ENCODE measurements at places on chromosomes 1 and 21. TPM values are rescaled to one million over a fixed set of nuclear protein-coding genes. Genes with fewer than 3 reads are reported as not detected.
A peak's percentile ranks its signal among the peaks of the same experiment; 100 is the strongest.

Gene IGSF21
- total RNA-seq = not detected

GRCh38 chr1:152003846-152004442 is 10.3 kb upstream of the S100A10 start:
- no peaks in the 10 kb centered on the region for H3K4me1 ChIP-seq
- H3K4me3 ChIP-seq = no peak overlapping the region
- peaks cover 28% of the 10 kb centered on the region for H3K27me3 ChIP-seq
- H3K27ac ChIP-seq = no peak overlapping the region
- no peak for DNase-seq

Gene SLC5A9
- not detected for total RNA-seq

Gene SPRR2F
- total RNA-seq = not detected

Gene ERG
- total RNA-seq = not detected

- no peak for DNase-seq
- no peak overlapping the region for H3K27ac ChIP-seq
- H3K4me1 ChIP-seq = no peaks in the 10 kb centered on the region
These were observed 9.9 kb upstream of the DYRK1A start for GRCh38 chr21:37356706-37357105.

DNA sequence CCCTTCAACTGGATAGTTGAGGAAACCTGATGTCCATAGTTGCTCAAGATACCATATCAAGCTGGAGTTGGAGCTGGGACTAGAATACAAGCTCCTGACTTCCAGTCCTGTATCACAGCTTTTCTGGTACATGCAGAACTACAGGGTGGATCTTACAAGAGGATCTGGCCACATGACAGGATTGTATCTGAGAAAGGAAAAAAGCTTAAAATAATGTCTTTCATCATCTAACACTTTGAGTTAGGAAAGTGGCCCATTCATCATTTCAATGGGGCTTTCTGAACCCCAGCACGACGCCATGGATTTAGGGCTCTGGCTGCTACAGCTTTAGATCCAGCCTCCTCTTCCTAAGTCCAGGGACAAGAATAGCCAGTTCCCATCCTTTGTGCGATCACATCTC is 46.9 kb downstream of the RASSF5 start:
- peak overlapping the region; percentile 46 for H3K27ac ChIP-seq
- no peak for DNase-seq
- no peaks in the 10 kb centered on the region for H3K27me3 ChIP-seq

Gene SFN
- 0.22 TPM for total RNA-seq

DNA sequence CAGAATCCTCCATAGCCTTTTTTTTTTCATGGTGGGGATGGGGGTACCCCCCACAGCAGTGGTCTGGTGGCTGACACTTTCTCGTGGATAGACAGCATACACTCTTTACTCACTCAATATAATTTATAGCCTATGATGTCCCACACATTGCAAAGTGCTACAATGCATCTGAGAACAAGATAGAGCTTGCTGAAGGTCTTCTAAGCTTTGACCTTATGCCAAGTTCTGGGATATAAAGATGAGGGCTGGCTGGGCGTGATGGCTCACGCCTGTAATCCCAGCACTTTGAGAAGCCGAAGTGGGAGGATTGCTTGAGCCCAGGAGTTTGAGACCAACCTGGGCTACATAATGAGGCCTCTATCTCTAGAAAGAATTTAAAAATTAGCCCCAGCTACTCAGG is 78.0 kb downstream of the MPZL1 start:
- no peak overlapping the region for H3K4me3 ChIP-seq
- no peak overlapping the region for H3K27ac ChIP-seq
- no peak for DNase-seq
- H3K36me3 ChIP-seq = no peaks in the 10 kb centered on the region
- no peaks in the 10 kb centered on the region for H3K27me3 ChIP-seq
- H3K4me1 ChIP-seq = peaks cover 14% of the 10 kb centered on the region

DNA sequence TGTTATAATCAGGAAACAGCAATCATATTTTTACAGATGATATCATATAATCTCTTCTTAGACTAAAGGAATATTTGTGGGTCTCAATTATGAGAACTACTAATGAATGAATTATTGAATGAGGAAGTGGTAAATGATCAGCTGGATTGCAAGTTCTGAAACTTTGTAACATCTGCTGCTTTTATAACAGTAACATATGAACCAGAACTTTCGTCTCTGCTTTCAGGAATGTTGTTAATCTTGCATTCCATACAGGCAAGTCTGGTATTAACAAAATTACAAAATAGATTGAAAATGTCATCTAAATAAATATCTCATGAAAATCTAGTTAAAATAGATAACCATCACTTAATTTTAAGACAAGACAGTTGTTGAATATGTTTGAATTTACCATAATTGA is 110.5 kb upstream of the COL11A1 start:
- no peak overlapping the region for H3K27ac ChIP-seq
- DNase-seq = no peak
- H3K4me3 ChIP-seq = no peak overlapping the region
- no peaks in the 10 kb centered on the region for H3K4me1 ChIP-seq
- no peaks in the 10 kb centered on the region for H3K27me3 ChIP-seq

DNA sequence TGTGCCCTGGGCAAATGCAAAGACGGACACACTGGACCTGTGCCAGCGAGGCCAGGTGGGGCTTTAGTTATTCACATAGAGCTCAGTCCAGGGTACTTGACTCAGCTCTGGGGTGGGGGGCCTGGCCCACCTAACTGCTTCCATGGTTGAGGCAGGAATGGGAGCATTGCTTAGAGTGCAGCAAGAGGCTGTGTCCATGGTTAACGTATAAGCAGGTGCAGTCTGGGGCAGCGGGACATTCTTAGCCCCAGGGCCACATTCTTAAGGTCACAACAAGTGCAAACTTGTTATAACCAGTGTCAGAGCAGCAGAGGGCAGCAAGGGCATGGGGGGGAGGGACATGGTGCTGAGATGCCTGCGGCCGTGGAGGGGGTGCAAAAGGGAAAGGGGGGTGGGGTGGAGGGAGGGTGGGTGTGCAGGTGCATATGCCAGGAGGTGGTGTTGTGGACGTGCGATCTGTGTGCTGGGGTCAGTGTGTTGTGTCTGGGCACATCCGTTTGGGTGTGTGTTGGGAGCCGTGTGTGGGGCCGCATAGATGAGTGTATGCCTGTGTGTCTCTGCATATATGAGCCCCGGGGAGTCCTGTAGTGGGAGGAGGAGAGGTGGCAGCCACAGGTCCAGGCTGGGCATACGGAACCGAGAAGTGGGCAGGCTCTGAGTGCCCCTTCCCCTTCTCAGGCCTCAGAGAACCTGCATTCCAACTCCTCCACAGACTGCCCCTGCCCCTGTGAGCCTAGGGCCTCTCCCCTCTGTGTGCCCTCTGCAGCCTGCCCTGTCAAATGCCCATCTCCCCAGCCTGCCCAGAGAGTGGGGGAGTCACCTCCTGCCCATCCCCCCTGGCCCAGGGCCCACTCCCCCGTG is 8.4 kb downstream of the KCNJ10 start:
- DNase-seq = no peak
- H3K4me3 ChIP-seq = no peak overlapping the region
- H3K36me3 ChIP-seq = no peaks in the 10 kb centered on the region
- peaks cover 31% of the 10 kb centered on the region for H3K27me3 ChIP-seq

Gene MSH4
- total RNA-seq = 1.4 TPM

- no peaks in the 10 kb centered on the region for H3K27me3 ChIP-seq
- DNase-seq = no peak
- no peaks in the 10 kb centered on the region for H3K36me3 ChIP-seq
These were observed 93.5 kb upstream of the CAMK1G start for GRCh38 chr1:209490013-209490412.

Gene SERINC2
- 0.11 TPM for total RNA-seq

GRCh38 chr1:213622365-213623063 is 365.3 kb upstream of the PROX1 start:
- no peaks in the 10 kb centered on the region for H3K36me3 ChIP-seq
- H3K27ac ChIP-seq = no peak overlapping the region
- DNase-seq = no peak

DNA sequence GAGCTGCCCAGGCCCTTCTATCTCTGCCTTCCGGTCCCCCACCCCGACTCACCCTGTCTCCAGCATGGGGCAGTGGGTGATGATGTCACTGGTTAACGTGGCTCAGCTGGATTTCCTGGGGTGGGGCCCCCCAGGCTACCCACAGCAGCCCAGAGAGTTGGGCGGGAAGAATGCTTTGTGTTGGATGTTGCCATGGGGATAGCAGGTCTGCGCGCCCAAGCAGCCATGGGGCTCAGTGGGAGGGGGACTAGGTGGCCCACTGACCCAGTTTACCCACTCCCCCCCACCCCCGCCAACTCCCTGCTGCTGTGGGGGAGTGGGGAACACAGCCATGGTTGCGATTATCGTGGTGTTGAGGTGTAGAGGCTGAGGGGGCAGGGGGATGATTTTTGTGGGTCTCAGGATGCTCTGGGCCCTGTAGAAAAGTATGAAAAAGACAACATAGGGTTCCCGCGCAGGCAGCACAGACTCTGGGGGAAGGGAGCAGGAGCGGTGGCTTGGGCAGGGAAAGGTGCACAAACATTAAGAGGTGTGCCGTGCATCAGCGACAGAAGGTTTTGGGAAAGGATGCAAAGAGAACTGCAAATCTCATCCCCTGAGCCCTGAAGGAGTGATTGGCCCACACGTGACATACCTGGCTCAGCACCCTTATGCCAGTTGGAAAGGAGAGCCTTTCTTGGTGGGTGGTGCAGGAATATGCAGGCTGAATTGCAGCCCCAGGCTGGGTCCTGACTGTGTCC is 8.5 kb downstream of the CELSR2 start:
- H3K27me3 ChIP-seq = no peaks in the 10 kb centered on the region
- peaks cover 7% of the 10 kb centered on the region for H3K4me1 ChIP-seq
- no peaks in the 10 kb centered on the region for H3K36me3 ChIP-seq
- no peak overlapping the region for H3K4me3 ChIP-seq

Gene HSD3B1
- not detected for total RNA-seq

DNA sequence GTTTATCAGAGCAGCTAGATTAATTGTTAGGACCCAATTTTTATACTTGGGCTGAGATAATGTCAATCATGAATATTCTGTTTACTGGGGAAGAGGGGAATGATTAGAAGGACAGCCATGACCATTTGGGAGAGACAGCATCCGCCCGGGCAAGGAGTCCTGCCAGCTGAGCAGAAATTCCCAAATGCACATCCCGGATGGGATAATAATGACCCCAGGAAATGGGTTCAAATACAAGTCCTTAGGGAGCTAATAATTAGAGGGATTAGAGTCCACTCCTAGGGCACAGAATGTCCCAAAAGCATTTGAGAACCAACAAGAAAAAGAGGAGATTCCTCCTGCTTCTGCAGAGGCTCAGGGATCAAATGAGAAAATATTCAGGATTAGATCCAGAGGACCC is 115.9 kb downstream of the LRRC53 start:
- H3K36me3 ChIP-seq = no peaks in the 10 kb centered on the region
- no peaks in the 10 kb centered on the region for H3K27me3 ChIP-seq
- no peak overlapping the region for H3K4me3 ChIP-seq
- no peak overlapping the region for H3K27ac ChIP-seq

Gene NBPF10
- 7.3 TPM for total RNA-seq

DNA sequence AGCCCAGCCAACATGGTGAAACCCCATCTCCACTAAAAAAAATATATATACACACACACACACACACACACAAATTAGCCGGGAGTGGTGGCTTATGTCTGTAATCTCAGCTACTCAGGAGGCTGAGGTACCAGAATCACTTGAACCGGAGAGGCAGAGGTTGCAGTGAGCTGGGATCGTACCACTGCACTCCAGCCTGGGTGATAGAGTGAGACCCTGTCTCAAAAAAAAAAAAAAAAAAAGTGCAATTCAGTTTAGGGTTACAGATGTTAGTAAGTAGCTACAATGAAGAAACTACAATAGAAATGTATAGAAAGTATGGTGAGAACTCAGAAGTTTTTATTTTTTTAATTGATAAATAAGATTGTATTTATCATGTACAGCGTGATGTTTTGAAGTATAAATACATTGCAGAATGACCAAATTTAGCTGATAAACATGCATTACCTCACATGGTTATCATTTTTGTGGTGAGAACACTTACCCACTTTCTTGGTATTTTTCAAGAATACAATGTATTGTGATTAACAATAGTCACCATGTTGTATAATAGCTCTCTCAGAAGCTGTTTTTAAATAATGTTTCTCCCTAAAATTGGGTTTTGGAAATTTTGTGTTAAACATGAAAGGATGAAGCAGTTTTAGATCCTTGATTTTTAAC is 17.9 kb downstream of the KDM1A start:
- peaks cover 13% of the 10 kb centered on the region for H3K4me1 ChIP-seq
- no peak overlapping the region for H3K4me3 ChIP-seq
- H3K27ac ChIP-seq = no peak overlapping the region
- H3K27me3 ChIP-seq = no peaks in the 10 kb centered on the region
- DNase-seq = no peak
- peaks cover 16% of the 10 kb centered on the region for H3K36me3 ChIP-seq

Gene KLHDC7A
- not detected for total RNA-seq

DNA sequence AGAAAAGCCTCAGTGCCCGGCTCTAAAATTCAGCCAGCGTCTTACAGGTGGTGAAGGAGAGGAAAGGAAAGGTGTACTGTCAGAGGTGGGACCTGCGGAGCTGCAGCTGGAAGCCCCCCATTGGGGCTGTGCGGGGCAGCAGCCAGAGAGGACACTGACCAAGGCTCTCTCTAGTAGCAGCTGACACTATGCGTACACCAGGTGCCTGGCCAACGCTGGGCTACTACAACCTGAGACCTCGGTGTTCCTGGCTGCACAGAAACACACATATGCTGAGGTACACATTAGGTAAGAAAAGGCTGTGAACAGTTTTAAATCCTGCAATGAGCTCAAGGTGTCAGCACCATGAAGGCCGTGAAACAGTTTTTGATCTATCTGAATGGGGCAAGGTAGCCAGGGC is 55.5 kb upstream of the EDN2 start:
- DNase-seq = peak; percentile 3
- H3K27me3 ChIP-seq = no peaks in the 10 kb centered on the region
- H3K4me3 ChIP-seq = no peak overlapping the region
- peaks cover 24% of the 10 kb centered on the region for H3K36me3 ChIP-seq

Gene SLC25A34
- total RNA-seq = 3.8 TPM

Gene C4BPA
- total RNA-seq = not detected

DNA sequence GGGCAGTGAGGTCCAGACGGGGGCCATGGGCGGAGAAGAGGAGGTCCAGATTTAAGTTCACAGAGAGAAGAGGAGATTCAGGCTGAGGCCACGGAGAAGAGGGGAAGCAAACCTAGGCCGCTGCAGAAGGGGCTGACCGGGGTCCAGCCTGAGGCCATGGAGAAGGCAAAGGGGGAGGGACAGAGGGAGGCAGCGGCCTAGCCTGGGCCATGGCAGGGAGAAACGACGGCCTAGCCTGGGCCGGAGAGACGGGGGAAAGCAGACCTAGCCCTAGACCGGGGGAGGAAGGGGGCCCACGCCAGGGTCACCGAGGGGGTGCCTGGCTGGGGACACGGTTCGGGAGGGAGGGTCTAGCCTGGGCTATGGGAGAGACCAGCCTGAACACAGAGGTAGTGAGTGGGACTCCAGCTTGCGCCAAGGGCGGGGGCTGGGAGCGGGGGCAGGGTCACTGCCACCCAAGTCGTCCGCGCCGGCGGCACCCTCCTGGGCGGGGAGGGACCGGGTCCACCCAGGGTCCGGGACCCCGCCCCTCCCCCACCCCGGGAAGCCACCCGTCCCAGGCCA is 459 bp downstream of the CAPZB start:
- H3K27ac ChIP-seq = peak overlapping the region; percentile 87
- H3K36me3 ChIP-seq = peaks cover 25% of the 10 kb centered on the region
- peaks cover 61% of the 10 kb centered on the region for H3K4me1 ChIP-seq
- peak overlapping the region; percentile 90 for H3K4me3 ChIP-seq
- DNase-seq = no peak

GRCh38 chr1:181640956-181641355 is 157.6 kb downstream of the CACNA1E start:
- no peaks in the 10 kb centered on the region for H3K36me3 ChIP-seq
- DNase-seq = no peak
- H3K27me3 ChIP-seq = peaks cover 25% of the 10 kb centered on the region
- H3K27ac ChIP-seq = no peak overlapping the region
- no peaks in the 10 kb centered on the region for H3K4me1 ChIP-seq

Measured in activated B cell treated with CpG ODN at 0.5 μM for 24 hours (primary cell).